ENCODE measurements at places on chromosomes 6 and 20. TPM values are rescaled to one million over a fixed set of nuclear protein-coding genes. Genes with fewer than 3 reads are reported as not detected.

The ARMC12 gene
- 3.9 TPM for total RNA-seq

The GNRH2 gene
- not detected for total RNA-seq

The VWA7 gene
- total RNA-seq, result not detected

The TRIM15 gene
- total RNA-seq, result not detected

The WFDC10B gene
- not detected for total RNA-seq

The ATP9A gene
- 22.1 TPM for total RNA-seq
